Stimulated activated CD8-positive, alpha-beta memory T cell treated with anti-CD3 and anti-CD28 coated beads, Interleukin-4, amount 100 ng/mL, for 1 hour (primary cell): ENCODE measurements at places on chromosomes 16 and 17.

DNA sequence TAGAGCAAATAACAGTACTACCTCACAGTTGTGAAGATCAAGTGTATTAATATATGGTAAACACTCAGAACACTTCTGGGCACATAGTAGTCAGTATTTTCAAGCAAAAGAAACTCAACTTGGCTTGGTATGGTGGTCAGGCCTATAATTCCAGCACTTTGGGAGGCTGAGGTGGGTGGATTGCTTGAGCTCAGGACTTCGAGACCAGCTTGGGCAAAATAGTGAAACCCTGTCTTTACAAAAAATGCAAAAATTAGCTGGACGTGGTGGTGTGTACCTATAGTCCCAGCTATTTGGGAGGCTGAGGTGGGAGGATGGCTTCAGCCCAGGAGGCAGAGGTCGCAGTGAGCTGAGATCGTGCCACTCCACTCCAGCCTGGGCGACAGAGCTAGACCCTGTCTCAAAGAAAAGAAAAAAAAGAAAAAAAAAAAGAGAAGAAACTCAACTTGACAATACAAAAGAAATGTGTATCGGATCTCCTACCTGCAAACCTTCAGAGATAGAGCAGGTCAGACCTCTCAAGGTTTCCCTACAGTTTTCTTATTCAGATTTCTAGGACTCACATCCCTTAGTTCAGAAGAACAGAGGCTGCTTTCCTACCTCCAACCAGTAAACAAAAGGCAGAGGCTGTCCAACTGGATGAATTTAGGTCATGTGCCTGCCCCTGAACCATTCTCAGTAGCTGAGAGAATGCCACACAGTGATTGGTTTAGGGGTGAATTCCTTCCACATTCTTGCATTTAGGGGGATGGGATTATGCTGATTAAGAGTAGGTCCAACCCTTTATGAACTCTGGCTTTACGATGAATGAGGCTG is 1.7 kb upstream of the KPNA2 start:
- no peak for DNase-seq

GRCh38 chr16:80735846-80736245 is 68.6 kb downstream of the CDYL2 start:
- no peak for DNase-seq

DNA sequence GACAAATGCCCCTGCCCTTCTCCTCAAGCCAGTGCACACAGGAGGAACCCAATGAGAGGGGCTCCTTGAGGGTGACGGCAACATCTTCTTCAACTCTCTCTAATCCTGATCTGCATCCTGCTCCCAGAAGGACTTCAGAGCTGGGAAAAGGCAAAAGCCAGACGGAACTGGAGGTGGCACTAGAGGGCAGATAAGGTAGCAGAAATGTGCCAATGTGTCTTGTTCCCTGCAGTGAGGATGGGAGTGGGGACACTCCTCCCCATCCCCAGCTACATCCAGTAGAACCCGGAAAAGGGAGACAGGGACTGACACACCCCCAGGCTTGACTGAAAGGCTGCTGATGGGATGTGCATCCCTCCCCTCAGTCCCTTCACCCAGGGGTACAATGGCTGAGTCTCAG is 28.5 kb downstream of the SRCIN1 start:
- no peak for DNase-seq

GRCh38 chr16:28013392-28013791 is 50.1 kb downstream of the GSG1L start:
- DNase-seq: no peak

GRCh38 chr17:2222301-2222700 is 81.3 kb downstream of the SMG6 start:
- no peak for DNase-seq

GRCh38 chr16:86196687-86197391 is 297.9 kb downstream of the IRF8 start:
- no peak for DNase-seq

DNA sequence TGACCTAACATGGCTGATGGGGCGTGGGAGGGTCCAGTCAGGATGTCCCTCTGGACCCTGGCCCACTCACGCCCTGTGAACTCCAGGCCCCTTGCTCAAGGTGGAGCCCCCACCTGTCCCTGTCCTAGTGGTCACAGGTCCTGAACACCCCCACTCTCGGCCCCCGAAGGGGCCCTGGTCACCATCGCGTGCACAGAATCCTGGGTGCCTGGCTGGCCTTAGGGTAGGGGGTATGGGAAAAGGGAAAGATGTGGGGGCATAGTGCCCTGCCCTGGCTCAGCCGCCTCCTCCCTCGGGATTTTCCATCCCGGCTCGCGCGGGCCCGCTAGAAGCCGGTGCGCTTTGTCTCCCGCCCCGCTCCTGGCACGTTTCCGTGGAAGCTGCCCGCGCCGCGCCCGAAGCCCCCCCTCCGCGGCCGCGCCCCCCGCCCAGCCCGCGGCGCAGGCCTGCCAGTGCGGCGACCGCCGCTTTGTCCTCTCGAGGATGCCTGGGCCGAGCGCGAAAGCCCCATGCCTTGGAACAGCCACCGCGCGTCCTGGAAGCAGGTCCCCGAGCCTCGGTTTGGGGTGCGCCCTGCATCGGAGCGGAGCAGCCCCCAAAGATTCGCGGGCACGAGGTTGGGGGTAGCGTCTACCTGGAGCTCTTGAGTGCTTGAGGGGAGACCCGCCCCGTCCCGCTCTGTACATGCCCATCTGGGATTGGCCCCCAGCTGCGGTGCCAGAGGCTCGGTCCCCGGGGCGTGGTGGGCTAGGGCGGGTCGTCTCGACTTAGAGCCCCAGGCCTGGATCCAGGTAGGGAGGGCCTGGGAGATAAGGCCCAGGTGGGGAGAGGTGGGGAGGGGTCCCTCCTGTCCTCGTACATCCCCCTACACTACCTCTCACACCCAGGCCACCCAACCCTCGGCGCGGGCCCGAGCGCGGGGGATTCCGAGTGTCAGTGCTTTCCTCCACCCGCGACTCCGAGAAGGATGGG is 1.3 kb downstream of the SMPD3 start:
- DNase-seq: no peak
